ENCODE measurements at places on chromosomes 3 and 15.

DNA sequence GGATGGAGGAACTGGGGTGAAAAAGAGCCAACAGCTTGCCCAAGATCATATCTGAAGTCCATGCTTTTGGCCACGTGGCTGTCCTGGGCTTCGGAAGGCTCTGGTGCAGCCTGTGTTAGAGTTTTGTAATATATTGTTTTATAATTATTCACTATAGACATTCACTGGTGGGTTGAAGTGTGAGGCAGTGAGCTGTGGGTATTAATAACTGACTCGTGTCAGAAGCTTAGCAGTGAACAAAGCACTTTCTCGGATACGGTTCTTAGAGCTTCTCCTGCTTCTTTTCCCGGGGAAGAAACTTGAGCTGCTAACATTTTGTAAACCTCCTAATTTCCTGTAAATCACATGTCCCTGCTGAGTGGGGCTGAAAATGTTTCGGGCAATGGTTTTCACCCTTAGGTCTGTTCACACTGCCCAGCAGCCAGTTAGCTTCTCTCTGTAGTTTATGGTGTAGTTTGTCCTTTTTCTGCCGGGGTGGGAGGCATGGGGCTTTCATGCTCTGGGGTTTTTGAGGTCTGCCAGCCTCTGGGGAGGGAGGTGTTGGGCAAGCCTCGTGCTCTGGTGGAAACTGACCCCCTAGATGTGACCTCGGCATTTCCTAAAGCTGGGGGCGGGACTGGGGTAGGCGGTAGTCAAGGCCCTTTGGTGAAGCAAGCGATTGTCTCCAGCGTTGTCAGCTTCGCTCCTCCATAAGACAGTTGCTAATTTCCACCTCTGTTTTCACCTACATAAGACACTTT lies 1.7 kb downstream of the MRAS start:
- no peak for DNase-seq

DNA sequence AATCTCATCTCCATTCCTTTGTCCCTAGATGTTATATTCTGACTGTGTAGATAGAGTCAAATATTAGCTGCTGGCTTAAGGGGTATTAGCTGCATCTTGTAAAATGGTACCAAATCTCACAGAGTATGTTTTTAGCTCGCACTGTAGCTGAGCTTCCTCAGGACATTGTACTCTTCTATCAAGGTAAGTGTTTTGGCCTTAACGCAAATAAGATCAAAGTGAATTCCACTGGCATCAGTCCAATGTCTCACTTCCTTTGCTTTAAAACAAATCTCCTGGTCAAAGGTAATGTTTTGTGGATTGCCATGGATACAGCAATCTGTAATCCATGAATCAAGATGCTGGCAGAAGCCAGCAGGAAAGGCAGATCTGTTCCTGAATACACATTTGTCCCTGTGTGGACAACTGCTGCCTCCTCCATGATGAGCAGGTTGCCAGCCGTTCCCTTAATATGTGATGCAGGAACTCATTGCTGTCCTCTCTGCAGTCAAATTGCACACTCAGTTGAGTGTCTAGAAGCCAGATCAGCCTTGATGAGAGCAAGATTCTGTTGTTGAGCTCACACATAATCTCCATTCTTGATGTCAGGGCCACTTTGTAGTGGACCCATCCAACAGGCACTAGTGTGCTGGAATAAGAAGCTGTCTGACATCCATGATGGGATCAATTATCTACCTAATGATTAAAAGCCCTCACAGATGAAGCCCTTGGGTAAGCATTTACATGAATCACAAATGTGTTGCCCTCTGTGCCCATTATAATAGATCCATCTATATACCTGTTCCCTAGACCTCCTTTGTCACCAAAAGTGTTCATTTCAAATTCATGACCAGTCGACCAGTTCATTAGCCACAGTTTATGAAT lies 96.6 kb upstream of the AGTR1 start:
- DNase-seq, result no peak

GRCh38 chr3:134054231-134054630 lies 24.5 kb upstream of the SLCO2A1 start:
- DNase-seq, result no peak

GRCh38 chr3:13857702-13858380 lies 22.0 kb downstream of the WNT7A start:
- DNase-seq, result no peak

GRCh38 chr3:41933154-41933676 lies 28.7 kb downstream of the ULK4 start:
- no peak for DNase-seq

GRCh38 chr3:134314588-134315285 lies 59.5 kb downstream of the AMOTL2 start:
- no peak for DNase-seq

DNA sequence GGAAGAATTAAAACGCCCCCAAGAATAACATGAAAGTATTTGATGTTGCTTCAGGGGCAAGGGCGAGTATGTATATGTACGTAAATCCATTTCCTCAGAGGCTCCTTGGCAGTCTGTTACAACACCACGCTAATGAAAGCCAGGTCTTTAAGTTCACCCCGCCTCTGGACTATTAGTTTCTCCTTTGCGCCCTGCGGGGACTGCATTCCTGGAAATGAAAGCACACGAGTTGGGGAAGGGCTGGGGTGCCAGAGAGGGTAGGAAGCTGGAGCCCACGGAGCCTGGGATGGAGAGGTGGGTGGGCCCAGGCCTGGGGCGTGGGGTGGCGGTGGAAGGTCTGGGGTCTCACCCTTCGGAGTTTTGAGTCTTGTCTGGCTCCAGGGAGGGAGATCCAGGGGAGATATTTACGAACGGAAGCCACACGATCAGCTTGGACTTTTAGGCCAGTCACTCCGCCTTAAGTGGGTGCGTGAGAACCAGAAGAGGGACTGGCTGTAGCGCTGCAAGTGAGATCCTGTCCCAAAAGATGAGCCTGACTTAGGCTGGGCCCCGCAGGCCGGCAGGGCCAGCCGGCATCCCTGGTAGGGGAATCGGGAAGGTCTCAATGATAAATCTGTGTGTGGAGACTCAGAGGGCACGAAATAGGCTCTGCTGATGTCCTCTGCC lies 1.6 kb upstream of the PLCL2 start:
- DNase-seq, result no peak
